AG09309 (cell line): ENCODE measurements at places on chromosomes 5 and 9.

DNA sequence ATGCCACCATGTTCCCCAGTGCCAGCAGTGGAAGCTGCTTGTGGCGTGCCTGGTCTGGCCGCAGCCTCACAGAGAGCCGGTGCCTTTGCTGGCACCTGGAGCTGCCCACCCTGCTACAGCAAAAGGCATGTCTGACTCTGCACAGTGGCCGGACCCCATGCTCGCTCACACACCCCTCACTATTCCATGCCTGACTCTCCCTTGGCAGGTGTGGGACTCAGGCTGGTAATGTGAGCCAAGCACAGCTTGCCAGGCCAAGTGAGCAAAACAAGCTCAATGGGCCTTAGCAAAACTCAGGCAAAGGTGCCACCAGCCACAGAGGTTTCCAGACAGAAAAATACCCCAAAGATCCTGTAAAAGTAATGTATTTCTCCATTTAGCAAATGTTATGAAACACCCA is 15.5 kb downstream of the GNA14 start:
- DNase-seq, result no peak

DNA sequence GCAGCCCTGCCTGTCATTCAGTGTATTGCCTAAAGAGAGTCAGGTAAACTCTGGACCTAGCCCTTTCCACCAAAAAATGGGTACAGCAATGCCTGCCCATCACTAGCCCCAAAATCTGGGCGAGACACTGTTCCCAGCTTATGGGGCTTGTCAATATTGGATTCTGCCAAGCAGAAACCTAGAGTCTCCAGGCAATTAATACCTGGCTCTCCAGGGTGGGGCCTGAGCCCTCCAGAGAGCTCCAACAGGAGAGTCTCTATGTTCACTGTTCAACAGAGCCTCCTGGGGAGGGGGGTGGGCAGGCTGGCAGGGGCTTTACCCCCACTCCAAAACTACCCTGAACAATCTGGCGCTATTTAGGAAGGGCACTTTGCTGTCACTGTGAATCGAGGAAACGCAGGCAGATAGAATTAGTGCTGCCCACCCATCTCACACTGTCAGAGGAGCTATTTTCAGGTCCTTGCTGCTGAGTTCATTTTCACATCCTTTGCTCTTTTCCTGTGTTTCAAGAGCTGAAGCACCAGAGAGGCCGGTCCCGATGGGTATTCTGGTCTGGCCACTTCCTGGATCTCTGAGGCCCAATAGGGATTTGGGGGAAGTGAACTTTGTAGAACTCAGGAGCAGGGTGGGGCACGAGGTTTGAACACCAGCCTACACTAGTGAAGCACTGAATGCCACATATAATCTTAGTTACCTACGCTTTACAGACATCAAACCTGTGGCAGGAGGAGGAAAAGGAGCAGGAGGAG is 121.8 kb downstream of the C5orf15 start:
- no peak for DNase-seq

GRCh38 chr5:40437452-40437861 is 242.3 kb upstream of the PTGER4 start:
- peak; percentile 50 for DNase-seq

GRCh38 chr5:91194824-91195381 is 188.2 kb downstream of the ARRDC3 start:
- no peak for DNase-seq

- DNase-seq, result no peak
Measured at GRCh38 chr5:31300501-31300900, 107.0 kb downstream of the CDH6 start.

DNA sequence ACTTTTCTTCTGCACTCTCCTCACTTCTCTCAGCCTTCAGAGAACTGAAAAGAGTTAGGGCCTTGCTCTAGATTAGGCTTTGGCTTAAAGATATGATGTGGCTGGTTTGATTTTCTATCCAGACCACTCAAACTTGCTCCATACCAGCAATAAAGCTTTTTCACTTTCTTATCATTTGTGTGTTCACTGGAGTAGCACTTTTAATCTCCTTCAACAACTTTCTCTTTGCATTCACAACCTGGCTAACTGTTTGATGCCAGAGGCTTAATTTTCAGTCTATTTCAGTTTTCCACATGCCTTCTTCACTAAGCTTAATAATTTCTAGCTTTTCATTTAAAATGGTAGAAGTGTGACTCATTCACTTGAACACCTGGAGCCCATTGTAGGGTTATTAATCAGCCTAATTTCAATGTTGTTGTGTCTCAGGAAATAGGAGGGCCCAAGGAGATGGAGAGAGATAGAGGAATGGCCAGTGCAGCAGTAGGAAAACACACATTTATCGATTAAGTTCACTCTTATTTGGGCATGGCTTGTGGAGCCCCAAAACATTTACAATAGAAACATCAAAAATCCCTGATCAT is 5.9 kb downstream of the ATPSCKMT start:
- DNase-seq, result no peak

DNA sequence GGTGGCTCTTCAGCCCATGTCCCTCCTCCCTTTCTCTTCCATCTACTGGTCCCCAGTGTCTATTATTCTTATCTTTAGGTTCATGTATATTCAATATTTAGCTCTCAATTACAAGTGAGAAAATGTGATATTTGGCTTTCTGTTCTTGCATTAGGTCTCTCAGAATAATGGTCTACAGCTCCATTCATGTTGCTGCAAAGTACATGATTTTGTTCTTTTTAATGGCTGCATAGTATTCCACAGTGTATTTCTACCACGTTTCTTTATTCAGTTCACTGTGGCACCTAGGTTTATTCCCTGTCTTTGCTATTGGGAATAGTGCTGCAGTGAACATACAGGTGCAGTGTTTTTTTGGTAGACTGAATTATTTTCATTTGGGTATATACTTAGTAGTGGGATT is 1308.8 kb downstream of the EFNA5 start:
- no peak for DNase-seq

DNA sequence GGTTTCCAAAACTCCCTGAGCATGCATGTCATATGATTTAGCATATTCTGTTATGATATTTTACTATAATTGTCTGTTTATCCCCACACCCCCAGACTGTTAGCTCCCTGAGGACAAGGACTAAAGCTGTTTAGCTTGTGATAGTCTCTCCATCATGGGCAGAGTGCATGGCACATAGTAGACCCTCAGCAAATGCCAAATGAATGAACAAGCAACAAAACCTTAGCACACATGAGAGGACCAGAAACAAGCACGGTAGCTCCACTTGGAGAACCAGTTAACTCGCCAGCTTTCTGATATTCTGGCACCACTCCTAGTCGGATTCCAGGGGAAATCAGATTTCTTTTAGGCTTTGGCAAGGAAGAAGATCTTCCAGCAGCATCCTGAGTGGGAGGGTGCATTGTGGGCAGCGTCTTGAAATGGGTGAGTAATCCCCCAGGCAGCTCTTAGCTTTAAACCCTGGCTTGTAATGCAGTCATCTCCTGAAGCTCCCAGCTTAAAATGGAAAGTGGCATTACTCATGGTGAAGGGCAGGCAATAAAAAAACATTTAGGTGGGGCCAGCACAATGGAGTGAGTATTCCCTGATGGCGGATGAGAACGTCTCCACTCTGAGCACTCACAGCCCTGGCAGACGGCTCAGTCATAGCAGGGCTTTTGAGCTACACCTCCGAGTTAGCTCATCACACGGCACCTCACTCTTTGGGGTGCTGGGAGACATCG is 41.1 kb downstream of the FGF1 start:
- peak; percentile 99 for DNase-seq
